ENCODE measurements at places on chromosomes 1 and 21.

DNA sequence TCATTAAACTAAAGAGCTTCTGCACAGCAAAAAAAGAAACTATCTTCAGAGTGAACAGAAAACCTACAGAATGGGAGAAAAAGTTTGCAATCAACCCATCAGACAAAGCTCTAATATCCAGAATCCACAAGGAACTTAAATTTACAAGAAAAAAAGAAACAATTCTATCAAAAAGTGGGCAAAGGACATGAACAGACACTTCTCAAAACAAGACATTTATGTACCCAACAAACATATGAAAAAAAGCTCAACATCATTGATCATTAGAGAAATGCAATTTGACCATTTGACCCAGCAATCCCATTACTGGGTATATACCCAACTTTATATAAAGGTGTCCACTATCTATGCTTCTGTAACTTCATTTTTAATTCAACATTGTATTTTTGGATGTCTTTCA, 31.1 kb upstream of the VN1R5 start:
- no peak for DNase-seq

GRCh38 chr1:219416598-219417238, 196.2 kb downstream of the ZC3H11B start:
- peak; percentile 22 for DNase-seq

DNA sequence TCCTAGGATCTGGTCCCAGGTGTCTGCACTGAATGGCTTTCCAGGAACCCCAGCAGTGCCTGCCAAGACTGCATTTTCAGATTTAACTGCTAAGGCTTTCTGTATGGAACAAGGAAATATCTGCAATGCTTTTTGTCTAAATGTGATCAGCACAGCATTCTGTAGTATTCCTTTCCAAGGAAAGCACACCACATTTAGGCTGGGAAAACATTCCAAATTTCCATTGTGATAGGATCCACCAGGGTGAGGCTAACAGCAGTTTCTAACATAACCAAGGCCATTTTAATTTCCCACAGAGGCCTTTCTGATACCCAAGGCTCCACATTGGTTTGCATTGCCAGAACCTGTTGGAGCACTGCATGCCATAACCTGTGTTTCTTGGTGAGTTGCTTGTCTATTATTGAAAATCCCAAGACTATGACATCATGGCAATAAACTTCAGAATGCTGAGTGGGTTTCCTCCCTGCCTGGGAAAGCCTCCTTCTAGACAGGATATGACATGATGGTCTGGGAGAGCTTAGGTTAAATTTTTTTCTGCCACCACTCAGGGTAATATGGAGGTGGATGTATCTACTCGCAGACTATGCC, 23.3 kb upstream of the PTGFRN start:
- DNase-seq = no peak

DNA sequence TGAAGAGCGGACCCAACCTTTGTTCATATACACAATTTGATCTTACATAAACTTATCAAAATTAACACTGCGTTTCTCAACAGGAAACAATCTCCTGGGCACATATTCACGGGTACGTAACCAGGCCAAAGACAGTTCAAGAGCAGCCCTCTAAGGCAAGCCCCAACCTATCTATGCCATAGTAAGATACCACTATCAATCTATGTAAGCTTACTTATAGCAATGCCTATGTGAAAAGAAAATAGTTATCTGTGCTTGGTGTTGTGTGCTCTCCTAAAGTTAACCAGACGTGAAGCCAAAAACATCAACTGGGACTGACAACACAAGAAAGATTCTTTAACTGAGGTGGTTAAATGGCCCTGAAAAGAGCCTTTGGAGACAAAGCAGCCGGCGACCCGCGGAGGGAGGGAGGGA, 49.4 kb upstream of the BOLA1 start:
- peak; percentile 63 for DNase-seq

- no peak for DNase-seq
Measured at GRCh38 chr1:18253093-18253492, 145.5 kb downstream of the IGSF21 start.

GRCh38 chr1:20183616-20184271, 2.2 kb upstream of the UBXN10 start:
- no peak for DNase-seq

DNA sequence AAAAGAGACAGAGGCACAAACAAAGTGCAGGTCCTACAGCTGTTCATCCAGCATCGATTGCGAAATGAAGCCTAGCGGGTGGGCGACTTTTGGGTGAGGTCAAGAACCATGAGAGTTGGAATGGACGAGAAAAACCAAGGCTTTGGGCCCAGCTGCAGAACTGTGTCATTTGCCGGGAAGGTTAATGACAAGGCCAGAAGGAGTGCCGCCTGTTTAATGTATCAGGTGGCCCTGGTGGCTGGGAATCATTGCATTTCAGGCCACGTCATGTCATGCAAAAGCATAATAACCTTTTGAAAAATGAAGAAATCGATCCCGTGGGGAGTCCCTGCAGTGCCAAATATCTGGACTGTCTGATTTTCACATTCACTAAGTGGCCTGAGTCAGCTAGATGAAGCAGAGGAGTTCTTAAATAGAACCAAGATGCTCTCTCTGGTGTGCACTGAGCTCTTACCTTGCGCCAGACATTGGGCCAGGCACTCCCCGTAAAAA, 8.1 kb upstream of the RCC2 start:
- DNase-seq = no peak

GRCh38 chr1:200558866-200559459, 61.6 kb downstream of the KIF14 start:
- no peak for DNase-seq

DNA sequence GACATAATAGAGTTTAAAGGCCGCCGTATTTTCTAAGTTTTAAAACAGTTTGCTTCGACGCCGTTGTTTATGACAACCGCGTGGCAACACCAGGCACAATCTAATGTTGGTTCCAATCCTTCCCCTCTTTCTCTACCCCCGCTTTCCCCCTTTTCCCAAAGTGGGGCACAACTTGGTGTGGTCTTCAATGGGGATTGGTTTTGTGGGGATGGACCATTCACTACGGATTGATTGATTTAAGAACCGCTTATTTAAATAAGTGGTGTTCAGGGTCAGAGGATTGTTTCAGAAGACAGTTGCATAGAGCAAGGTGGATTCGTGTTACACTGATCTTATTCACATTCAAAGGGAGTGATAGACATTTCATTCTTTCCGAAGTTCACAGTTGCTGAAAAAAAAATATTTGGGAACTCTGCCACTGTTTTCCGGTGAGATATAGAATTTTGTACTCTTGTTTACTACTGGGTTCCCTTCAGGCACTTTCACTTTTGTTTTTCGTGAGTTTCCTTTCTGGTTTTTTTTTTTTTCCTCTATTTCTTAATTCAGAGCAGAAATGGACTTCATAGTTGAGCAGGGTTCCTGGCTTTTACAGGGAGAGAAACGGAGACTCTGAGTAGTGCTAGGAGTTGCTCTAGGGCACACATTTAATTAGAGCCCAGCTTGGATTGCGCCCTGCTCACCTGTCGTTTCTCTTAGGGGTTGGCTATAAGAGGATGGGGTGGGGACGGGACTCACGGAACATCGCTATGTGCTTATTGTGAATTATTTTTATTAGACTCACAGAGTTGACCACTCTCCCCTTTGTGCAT, 79.6 kb upstream of the AK4 start:
- no peak for DNase-seq

GRCh38 chr21:39536835-39537234, 75.9 kb upstream of the B3GALT5 start:
- DNase-seq = no peak

GRCh38 chr1:54392401-54392800, 13.8 kb downstream of the SSBP3 start:
- DNase-seq = no peak

GRCh38 chr1:74699331-74699730, 25.7 kb upstream of the ERICH3 start:
- DNase-seq = no peak

DNA sequence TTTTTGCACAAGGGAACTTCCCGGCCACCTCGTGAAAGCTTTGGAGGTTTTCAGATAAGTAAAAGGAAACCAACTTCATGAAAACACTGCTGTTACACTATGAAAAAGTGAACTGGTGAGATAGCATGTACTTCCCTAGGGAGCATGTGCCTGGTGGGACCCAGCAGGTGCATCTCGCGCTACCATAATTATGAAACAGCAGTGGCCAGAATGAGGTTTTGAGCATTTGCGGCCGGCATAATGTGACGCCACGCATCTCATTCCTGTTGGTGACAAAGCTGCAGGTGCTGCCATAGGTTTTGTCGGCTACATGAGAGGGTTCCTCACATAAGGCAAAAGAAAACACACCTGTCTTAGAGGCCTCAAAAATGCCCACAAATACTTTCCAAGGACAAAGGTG, 1.7 kb downstream of the KRTAP10-3 start:
- DNase-seq = no peak

- DNase-seq = no peak
Measured at GRCh38 chr1:190066011-190066410, 411.7 kb downstream of the BRINP3 start.

- no peak for DNase-seq
Measured at GRCh38 chr1:177912991-177913390, 56.9 kb downstream of the SEC16B start.

GRCh38 chr1:81499487-81499886, 301.2 kb upstream of the ADGRL2 start:
- no peak for DNase-seq

DNA sequence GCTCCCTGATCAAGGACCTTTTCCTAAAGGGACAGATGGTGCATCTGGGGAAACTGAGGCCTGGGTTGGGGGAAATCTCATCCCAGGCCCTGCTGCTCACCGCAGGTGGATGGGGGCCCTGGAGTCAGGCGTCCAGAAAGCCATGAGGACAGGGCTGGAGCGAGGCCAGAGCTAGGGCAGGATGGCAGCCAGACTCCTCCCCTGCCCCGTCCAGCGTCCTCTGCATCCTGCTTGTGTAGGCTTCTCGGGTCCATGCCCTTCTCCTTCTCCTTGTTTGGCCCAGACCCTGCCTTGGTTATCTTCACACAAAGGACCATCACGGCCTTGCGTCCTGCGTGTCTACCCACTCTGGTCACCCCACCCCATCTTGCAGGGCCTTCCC, 43.0 kb downstream of the TRIM11 start:
- no peak for DNase-seq

GRCh38 chr1:192709544-192709943, 73.6 kb downstream of the RGS13 start:
- DNase-seq = no peak

GRCh38 chr1:111856411-111857185, 100.9 kb downstream of the DDX20 start:
- no peak for DNase-seq

- DNase-seq = no peak
Measured at GRCh38 chr1:109979489-109980091, 5.0 kb upstream of the AHCYL1 start.

GRCh38 chr1:119440721-119441307, 25.9 kb downstream of the HSD3B2 start:
- no peak for DNase-seq

DNA sequence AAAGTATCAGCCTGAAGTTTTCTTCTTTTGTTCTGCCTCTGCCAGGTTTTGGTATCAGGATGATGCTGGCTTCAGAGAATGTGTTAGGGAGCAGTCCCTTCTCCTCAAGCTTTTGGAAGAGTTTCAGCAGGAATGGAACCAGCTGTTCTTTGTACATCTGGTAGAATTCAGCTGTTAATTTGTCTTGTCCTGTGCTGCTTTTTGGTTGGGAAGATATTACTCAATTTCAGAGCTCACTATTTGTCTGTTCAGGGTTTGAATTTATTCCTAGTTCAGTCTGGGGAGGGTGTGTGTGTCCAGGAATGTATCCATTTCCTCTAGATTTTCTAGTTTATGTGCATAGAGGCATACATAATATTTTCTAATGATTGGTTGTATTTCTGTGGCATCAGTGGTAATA, 12.8 kb downstream of the ZNF678 start:
- DNase-seq = no peak

- peak; percentile 64 for DNase-seq
Measured at GRCh38 chr21:45478115-45478801, 64.0 kb downstream of the SLC19A1 start.

DNA sequence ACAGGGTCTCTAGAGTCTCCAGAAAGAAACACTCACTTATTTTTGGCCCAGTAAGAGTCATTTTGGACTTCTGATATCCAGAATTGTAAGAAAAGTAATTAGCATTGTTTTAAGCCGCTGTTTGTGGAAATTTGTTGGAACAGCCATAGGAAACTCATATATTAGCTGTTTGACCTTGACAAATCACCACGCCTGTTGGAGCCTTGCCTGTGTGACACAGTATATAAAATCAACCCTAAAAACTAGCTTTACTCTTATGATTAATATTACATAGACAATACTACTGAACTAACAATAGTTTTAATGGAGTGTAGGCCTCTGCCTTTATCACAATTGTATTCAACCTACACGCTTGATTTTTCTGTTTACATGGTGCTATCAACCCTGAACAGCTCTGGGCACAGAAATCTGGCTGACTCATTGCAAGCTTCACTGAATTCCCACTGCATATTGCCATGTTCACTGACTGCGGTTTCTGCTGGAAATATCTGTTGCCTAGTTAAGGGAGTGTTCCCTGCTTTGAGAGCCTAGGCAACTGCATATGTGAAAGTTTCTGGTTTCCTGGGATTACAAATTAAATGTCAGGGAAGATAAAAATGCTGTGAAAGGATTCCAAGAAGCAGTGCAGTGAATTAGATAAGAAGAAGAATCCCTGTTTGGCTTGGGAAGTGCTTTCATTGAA, 419.5 kb upstream of the DEPDC1 start:
- no peak for DNase-seq

DNA sequence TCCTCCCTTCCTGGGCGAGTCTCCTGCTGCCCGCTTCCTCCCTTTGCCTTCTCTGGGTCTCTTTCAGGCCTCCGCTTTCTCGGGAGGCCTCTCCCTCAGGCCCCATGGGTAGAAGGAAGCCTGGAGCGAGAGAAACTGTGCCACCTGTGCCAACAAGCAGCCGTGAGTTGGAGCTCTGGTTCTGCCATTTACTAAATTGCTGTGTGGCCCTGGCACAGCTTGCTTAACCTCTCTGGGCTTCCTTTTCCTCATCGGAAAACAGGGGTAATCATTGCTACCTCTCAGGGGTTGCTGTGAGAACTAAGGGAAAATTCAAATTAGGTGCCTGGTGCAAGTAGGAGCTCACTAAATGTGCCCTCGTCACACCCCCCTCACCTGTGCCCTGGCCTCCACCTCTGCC, 80.4 kb downstream of the PAX7 start:
- no peak for DNase-seq

- DNase-seq = no peak
Measured at GRCh38 chr1:233614173-233614742, 352 bp downstream of the KCNK1 start.

DNA sequence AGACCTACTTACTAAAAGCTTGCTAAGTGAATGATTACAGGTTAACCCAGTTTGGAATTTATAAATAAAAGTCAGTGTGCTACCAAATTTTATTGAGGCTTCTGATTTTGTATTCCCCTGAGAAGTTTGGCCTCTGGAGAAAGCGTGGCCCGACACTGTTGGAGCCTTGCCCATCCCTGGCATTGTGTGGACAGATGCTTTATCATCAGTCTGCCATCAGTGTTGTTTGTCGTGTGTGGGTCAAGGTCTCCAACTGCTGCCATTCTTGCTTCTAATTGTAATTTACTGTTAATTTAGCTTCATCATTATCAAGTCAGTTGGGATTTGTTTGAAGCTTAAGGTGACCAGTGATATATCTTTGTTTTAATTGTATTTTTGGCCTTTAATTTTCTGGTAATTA, 62.0 kb upstream of the LPGAT1 start:
- no peak for DNase-seq
